ENCODE measurements at places on chromosomes 5 and 9.
A peak's percentile ranks its signal among the peaks of the same experiment; 100 is the strongest.

GRCh38 chr9:2354216-2354615 lies 267.4 kb upstream of the VLDLR start:
- H3K27me3 ChIP-seq, result no peaks in the 10 kb centered on the region
- no peak overlapping the region for H3K27ac ChIP-seq
- H3K36me3 ChIP-seq, result no peaks in the 10 kb centered on the region
- no peaks in the 10 kb centered on the region for H3K4me1 ChIP-seq
- no peak overlapping the region for H3K4me3 ChIP-seq
- no peak for DNase-seq

DNA sequence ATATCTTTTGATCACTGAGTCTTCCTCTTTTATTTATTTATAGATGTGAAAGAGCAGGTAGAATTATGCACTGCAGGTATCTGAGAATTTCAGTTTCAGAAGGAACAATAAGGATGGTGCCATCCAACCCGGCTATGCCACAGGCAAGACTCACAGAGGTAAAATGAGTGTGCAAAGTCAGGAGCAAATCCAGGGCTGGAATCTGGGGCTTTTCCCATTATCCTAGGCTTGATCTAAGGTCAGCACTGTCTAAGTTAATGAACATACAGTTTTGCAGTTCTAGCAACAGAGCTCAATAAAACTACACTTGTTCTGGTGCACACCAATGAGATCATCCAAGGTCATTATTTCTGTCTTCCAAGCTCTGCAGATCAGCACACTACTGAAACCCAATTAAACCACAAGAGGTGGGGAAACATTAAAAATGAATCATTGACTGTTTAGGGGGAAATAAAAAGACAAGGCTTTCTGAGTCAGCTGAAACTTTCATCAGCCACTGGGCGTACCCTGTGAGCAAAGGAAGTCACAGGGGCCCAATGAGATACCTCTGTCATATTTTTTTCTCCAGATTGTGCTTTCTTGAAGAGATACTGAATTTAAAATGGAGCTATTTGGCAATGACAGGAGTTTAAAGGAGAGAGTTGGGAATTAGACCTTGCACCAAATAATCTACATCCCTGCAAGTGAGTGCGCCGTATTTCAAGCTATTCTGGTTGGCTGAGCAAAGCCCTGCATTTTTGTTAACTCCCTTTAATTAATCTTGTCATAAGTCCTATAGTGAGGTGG lies 662.2 kb upstream of the ZNF608 start:
- H3K27me3 ChIP-seq, result no peaks in the 10 kb centered on the region
- H3K27ac ChIP-seq, result peak overlapping the region; percentile 83
- DNase-seq, result no peak
- no peaks in the 10 kb centered on the region for H3K36me3 ChIP-seq

DNA sequence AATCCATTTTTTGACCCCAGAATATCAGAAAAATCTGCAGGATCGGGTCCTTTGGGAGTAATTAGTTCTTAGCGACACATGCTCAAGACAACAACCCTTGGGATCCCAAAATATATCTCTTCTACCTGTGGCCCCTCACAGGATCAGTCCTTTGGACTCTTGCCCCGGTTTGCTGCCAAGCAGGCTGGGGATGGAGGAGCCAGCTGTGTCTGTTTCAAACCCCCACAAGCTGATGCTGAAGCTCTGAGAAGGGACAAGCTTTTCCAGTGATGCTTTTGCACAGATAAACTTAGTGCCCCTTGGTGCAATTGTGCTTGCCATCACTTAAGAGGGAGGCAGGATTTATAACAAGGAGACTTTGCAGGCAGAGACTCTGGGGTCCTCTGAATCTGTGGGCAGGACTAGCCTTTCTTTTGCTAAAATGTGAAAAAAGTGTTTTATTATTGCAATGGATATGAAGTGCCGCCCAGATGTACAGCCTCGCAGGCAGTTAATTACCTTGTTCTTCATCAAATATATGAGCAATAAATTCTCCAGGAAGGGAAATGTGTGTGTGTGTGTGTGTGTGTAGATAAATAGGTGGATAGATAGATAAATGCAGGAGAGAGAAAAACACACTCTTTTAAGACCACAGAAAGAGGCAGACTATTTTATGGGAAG lies 9.6 kb upstream of the LHX2 start:
- no peak for DNase-seq
- H3K4me3 ChIP-seq, result no peak overlapping the region
- H3K4me1 ChIP-seq, result peaks cover 28% of the 10 kb centered on the region
- H3K27me3 ChIP-seq, result peaks cover 53% of the 10 kb centered on the region

- no peak for DNase-seq
- no peaks in the 10 kb centered on the region for H3K4me1 ChIP-seq
- H3K4me3 ChIP-seq, result no peak overlapping the region
These were observed 109.9 kb downstream of the PHF2 start for GRCh38 chr9:93686127-93686879.

- H3K4me3 ChIP-seq, result no peak overlapping the region
- H3K27me3 ChIP-seq, result no peaks in the 10 kb centered on the region
- H3K4me1 ChIP-seq, result no peaks in the 10 kb centered on the region
- no peak overlapping the region for H3K27ac ChIP-seq
These were observed 21.6 kb downstream of the FBXL7 start for GRCh38 chr5:15521381-15522186.

- no peak for DNase-seq
- H3K4me3 ChIP-seq, result no peak overlapping the region
- H3K36me3 ChIP-seq, result no peaks in the 10 kb centered on the region
- H3K27ac ChIP-seq, result no peak overlapping the region
- H3K27me3 ChIP-seq, result peaks cover 34% of the 10 kb centered on the region
These were observed 3.2 kb upstream of the ACOT12 start for GRCh38 chr5:81397176-81397575.

DNA sequence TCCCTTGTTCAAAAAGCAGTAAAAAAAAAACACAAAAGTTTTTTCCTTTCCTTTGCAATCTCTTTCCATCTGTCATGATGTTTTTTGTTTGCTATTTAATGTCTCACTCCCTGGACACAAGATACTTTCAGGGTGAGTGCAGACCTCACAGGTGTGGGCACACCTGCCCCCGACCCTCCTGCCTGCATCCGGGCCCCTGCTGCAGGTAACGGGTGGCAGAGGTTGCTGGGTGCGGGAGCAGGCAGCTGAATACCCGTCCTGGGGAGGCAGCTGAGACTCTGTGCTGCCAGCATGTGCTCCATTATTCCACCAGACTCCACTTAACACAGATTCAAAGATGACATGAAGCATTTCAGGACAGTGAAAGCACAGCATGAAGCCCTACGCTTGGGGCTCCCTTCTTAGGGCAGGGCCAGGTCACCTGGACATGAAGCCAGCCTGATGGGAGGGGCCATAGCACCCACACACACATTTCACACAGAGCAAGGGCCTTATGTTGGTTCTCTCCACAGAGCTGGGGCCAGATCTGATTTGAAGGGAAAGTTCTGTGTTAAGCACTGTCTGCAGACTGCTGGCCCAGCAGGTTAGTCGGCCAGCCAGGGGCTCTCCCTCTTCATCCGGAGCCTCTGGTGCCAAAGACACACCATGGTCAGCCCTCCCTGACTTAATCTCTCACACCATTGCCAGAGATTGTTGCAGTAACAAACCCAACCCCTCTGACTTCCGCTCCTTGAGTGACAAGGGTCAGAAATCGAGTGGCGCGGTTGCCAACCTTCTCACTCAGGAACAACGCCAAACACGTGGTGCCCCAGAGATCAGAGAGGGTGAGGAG lies 13.0 kb downstream of the NEK6 start:
- DNase-seq, result no peak
- no peaks in the 10 kb centered on the region for H3K27me3 ChIP-seq
- H3K4me3 ChIP-seq, result no peak overlapping the region
- H3K4me1 ChIP-seq, result peaks cover 84% of the 10 kb centered on the region
- H3K27ac ChIP-seq, result peak overlapping the region; percentile 70

- no peak overlapping the region for H3K4me3 ChIP-seq
- H3K27ac ChIP-seq, result no peak overlapping the region
- DNase-seq, result no peak
- no peaks in the 10 kb centered on the region for H3K4me1 ChIP-seq
- H3K27me3 ChIP-seq, result peaks cover 8% of the 10 kb centered on the region
- H3K36me3 ChIP-seq, result no peaks in the 10 kb centered on the region
These were observed 102.7 kb upstream of the TAF11L2 start for GRCh38 chr5:17395106-17395880.

Data from esophagus squamous epithelium (tissue), 5 donors.